ENCODE measurements at places on chromosomes 11 and 22. TPM values are rescaled to one million over a fixed set of nuclear protein-coding genes. Genes with fewer than 3 reads are reported as not detected.

C11orf52 gene
- total RNA-seq = not detected

- H3K4me3 ChIP-seq = no peak overlapping the region
- no peaks in the 10 kb centered on the region for H3K36me3 ChIP-seq
- no peak for DNase-seq
- H3K27ac ChIP-seq = no peak overlapping the region
Observed at GRCh38 chr11:17552041-17552355, 4.9 kb downstream of the OTOG start.

TTC12 gene
- 8.9 TPM for total RNA-seq

DNA sequence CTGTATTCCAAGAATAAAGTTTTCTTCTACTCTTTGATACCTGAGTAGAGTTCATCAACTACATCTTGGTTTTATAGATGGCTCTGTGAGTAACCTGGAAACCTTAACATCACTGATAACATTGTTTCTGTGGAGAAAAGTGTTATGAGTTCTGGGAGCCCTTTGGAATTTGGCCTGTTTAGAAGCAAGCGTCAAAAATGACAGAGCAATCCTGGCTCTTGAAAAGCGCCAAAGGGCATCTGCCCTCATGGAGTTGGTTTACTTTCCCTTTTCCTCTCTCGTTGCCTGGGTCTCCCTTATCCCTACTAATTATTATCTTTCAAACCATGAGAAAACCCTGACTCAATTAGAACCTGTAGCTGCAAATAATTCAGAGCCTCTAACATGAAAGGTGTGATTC lies 140.1 kb downstream of the DBX1 start:
- no peak for DNase-seq
- H3K4me3 ChIP-seq = no peak overlapping the region
- H3K27ac ChIP-seq = no peak overlapping the region
- H3K4me1 ChIP-seq = no peaks in the 10 kb centered on the region

OR2AG2 gene
- not detected for total RNA-seq

DNA sequence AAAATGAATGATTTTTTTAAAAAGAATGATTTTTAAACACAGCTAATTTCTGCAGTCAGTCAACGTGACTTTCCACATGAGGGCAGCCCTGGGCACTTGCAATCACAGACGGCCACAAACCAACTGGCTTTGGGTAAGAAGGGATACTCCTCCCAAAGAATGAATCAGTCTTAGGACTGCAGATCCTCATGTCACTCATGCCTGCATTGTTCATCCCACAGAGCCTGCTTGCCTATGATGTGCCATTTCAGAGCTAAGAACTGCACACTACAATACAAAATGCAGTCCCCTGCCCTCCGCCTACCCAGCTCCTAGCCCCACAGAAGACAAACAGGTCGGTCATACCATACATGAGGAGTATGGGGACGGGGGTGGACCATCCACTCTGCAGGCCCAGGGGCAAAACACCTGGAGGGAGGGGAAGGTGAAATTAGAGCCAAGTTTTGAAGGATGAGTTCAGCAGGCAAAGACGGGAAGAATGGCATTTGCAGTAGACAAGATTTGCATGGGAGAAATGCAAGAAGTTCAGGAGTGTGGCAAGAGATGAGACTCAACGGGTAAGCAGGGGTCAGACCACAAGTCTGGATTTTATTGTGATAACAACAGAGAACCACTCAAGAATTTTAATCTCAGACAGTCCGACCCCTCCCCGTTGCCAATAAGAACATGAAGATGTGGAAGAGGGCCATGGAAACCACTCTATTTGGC lies 24.7 kb downstream of the PACSIN2 start:
- H3K4me3 ChIP-seq = no peak overlapping the region
- H3K4me1 ChIP-seq = peaks cover 17% of the 10 kb centered on the region
- H3K36me3 ChIP-seq = peaks cover 7% of the 10 kb centered on the region
- no peak for DNase-seq
- H3K27me3 ChIP-seq = no peaks in the 10 kb centered on the region

GRCh38 chr22:49486225-49486624 lies 341.4 kb downstream of the BRD1 start:
- H3K27me3 ChIP-seq = peaks cover 2% of the 10 kb centered on the region
- no peak overlapping the region for H3K4me3 ChIP-seq
- DNase-seq = no peak
- no peaks in the 10 kb centered on the region for H3K4me1 ChIP-seq

NCF4 gene
- total RNA-seq = 9.3 TPM

GRCh38 chr22:19147195-19147780 lies 2.8 kb downstream of the GSC2 start:
- H3K36me3 ChIP-seq = peaks cover 5% of the 10 kb centered on the region
- H3K4me1 ChIP-seq = peaks cover 23% of the 10 kb centered on the region
- DNase-seq = no peak
- no peak overlapping the region for H3K4me3 ChIP-seq
- no peak overlapping the region for H3K27ac ChIP-seq

- peaks cover 6% of the 10 kb centered on the region for H3K36me3 ChIP-seq
- H3K27me3 ChIP-seq = no peaks in the 10 kb centered on the region
- peaks cover 49% of the 10 kb centered on the region for H3K4me1 ChIP-seq
- H3K27ac ChIP-seq = peak within 1 kb of the TSS; percentile 93
Observed at GRCh38 chr11:695538-696248, at the start of gene TMEM80. TSS of gene TMEM80 (plus strand) at chr11:695816. CDS start at chr11:695828, 12 bp downstream.

SLN gene
- not detected for total RNA-seq

RPS6KA4 gene
- total RNA-seq = 31.4 TPM
